ENCODE measurements at places on chromosomes 12 and 14.

- no peak for DNase-seq
These were observed 142.5 kb downstream of the SAMD4A start for GRCh38 chr14:54709444-54709843.

DNA sequence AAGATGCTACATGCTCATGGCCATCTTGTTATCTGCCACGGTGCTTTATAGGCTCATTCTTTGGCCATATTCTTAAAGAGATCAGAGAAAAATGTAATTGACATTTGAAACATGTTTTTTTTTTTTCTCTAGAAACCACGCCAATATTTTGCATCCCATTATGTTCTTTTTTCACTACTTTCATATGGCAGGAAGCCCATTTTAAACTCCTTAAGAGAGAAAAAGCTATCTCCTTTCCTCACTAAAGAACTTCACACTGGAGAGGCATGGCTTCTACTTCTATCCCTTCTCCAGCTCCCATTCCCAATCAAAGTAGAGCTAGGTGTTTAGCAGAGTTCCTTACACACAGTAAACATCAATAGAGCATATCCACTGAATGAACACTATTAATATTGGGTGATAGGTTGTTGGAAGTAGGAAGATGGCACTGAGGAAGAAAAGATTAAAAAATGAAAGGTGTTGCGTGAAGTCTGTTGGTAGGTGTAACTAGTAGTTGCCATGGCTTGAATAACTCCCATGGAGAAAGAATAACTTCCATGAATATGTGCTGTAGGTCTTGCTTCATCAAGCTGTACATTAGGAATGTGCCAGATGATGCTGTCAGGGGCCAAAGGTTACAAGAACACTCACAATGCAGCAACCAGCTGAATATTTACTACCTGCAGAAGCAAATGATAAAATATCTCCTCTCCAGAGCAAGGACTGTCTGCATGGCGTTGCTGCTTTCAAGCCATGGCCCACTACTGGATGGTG is 178.8 kb downstream of the STXBP6 start:
- no peak for DNase-seq

DNA sequence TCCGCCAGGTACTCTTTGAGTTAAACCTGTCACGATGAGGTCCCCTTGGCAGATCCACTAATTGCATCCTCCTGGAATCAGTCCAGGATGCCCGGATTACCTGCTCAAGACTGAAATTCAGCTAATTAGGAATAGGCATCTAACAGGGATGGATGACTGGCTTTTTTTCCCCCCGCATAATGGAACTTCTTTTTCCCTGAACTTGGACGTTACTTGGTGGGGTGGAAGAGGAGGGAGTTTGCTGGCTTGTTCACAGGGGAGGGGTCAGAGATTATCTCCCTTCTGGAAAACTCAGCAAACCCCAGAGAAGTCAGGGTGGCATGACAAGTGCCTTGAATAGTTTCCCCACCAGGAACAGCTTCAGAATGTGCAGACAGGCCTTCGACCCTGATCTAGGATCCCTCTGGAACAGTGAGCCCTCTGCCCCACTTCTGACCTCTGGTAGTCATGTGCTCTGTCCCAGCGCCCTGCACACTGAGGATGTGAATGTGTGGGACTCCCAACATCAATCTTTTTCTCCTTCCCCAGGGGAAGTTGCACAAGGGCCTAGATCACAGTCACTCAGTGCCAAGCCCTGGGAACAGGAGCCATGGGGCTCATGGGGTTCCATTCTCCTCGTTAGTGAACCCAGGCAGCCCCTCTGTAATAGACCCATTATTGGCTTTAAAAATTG is 142.5 kb downstream of the SMOC1 start:
- DNase-seq, result no peak

GRCh38 chr12:47411966-47412365 is 293.9 kb downstream of the RPAP3 start:
- no peak for DNase-seq

DNA sequence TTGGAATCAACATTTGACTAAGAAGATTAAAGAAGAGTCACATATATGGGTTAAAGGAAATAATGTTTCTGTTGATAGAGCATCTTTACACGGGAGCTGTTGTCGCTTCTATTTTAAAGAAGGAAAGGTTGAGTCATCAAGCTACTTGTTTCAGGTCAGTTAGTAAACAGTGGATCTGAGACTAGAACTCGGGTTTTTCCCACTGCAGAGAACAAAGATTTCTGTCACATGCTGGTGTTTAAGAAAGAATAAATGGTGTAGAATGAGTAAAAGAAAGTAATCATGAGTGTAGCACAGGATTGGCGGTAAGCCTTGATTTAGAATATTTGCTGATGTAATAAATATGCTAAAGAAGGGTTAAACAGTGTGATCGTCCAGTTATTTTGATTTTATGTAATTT is 455.5 kb downstream of the AEBP2 start:
- DNase-seq, result no peak

DNA sequence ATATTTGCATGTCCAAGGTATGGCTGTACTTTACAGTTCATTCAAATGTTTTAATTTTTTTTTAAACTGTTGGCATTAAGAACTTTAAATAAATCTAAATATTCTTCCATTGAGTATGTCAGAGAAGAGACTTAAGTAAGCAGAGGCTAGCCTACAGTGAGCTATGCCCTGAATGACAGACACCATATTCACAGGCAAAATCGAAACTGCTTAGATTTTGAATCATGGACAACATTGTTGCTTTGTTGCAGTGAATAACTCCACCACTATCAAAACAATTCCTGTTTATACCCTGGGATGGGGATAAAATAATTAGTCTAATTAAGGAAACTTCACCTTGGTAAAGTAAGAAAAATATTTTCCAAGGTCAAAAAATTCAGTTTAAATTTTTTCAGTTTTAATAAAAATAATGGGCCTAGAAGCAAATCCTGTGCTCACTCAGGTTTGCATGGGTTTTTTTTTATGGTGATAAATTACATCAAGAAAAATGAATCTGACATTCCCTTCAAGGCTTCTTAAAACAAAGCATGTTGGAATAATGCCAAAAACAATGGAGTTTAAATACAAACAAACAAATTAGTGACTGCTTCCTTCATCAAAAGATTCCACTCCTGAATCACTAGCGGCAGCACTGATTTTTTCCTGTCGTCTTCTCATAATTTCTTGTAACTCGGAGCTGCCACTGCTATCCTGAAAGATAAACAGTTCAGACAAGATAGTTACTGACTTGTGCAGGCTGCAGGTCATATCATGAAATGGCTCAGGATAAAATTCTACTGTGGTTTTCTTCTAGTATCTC is 168.2 kb downstream of the EPS8 start:
- no peak for DNase-seq

GRCh38 chr12:30219047-30219446 is 435.3 kb upstream of the TMTC1 start:
- DNase-seq, result no peak

DNA sequence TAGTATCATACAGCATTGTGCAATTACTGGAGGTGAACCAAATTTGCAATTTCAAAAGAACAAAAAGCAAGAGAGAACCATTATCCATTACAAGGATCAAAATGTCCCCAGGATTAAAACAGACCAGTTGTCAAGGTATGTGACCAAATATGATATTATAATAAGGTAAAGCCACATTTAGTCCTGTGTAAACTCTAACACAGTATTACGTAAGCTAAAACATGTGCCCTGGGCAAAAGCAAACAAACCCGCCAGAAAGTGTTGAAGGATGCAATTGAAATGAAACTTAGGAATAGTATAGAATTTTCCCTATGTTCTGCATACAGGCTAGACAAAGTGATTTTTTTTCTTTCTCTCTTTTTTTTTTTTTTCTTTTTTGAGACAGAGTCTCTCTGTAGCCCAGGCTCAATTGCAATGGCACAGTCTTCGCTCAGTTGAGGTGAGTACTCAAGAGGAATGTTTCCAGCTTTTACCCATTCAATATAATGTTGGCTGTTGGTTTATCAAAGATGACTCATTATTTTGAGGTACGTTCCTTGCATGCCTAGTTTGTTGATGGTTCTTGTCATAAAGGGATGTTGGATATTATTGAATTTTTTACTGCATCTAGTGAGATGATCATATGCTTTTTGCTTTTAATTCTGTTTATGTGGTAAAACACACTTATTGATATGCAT is 137.1 kb upstream of the FOXG1 start:
- no peak for DNase-seq

DNA sequence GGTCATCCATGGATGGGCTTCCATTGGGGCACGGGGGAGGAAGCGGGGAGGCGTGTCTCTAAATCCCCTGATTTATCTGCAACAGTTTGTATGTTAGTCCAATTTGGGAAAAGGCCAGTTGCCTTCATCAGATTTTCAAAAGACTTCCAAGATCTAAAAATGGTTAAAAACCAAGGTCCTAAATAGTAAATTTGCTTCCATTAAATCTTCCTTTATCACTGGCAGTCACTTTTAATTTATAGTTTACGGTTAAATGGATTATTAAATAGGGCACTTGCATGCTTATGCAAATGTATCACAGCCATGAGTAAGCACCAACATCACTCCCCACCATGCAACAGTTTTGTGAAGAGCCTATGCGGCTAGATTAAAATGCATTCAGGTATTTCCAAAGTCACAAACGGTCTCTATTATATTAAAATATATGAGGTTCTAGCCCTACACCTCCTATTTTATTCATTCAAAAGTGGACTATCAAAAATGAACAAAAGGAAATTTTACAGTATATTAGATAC is 108.2 kb upstream of the GPHB5 start:
- DNase-seq, result no peak

DNA sequence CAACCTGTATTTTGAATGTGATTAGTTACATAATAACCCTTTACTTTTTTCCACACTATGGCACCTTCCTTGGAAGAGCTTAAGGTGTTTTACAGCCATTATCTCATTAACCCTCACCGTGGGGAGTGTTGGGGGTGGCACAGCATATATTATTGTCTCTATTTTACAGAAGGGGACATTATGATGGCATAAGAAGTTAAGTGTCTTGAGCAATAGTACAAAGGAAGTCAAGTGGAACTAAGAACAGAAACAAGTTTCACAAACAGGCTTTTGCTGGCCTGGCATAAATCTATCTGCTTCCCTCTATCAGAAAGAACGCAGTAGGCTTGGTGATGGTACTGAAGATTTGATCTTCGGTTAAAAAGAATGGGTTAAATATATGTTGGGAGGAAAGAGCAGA is 169.7 kb upstream of the OTX2 start:
- no peak for DNase-seq

DNA sequence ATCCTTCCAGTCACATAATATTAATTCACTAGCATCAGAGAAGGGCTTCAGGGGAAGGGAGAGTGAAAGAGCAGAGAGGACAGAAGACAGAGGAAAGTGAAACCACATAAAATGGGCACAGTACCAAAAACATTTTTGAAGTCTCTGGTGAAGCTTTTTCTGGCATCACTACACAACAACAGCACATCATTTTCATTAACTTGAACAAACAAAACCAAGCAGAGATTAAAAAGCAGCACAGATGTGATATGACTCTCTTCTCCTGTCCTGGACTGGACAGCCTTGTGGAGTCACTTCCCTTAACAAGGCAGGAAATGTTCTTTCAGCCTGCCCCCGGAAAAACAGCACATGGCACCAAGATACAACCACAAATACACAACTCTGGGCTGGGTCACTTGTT is 112.0 kb downstream of the TSPAN8 start:
- no peak for DNase-seq

DNA sequence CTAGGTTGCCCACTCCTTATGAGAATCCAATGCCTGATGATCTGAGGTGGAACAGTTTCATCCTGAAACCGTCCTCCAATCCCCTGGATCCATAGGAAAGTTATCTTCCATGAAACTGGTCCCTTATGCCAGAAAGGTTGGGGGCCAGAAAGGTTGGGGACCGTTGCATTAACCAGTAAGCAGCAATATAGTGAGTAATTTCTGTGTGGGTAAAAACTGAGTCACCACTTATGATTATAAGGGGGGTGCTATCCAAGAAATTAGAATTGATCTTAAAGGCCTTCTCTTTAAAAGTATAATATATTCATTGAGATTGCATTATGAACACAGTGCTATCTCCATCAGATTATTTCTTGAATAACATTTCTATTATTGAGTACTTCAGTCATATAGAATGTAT is 97.2 kb downstream of the PCNX1 start:
- DNase-seq, result no peak

DNA sequence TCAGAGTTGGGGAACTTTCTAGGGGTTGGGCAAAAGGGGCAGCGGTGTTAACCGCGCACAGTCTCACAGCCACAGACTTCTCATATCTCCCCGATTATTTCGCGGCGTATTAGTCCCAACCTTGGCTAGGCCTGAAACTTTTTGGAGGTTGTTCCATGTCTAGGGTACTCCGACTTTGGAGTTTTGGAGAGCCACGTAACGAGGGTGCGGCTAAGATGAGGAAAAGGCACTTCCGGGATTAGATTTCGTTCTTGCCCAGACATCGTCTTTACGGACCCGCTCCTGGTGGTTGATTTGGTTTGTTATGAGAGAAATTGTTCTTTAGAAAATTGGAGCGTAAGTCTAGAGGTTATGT is 513 bp downstream of the CCNK start:
- no peak for DNase-seq

- no peak for DNase-seq
These were observed 232.1 kb downstream of the CACNA1C start for GRCh38 chr12:2284857-2285256.
